Urinary bladder (tissue), 4 donors: ENCODE measurements at places on chromosomes 2 and 18.

- DNase-seq, result peak; percentile 15
Measured at GRCh38 chr2:176392249-176392648, 123.0 kb downstream of the MTX2 start.

GRCh38 chr2:169978402-169979017 lies 151.3 kb downstream of the UBR3 start:
- no peak for DNase-seq

GRCh38 chr2:79159030-79159429 lies 523 bp downstream of the REG3A start:
- DNase-seq, result no peak

GRCh38 chr2:193810533-193810932 lies 1615.8 kb upstream of the TMEFF2 start:
- no peak for DNase-seq

DNA sequence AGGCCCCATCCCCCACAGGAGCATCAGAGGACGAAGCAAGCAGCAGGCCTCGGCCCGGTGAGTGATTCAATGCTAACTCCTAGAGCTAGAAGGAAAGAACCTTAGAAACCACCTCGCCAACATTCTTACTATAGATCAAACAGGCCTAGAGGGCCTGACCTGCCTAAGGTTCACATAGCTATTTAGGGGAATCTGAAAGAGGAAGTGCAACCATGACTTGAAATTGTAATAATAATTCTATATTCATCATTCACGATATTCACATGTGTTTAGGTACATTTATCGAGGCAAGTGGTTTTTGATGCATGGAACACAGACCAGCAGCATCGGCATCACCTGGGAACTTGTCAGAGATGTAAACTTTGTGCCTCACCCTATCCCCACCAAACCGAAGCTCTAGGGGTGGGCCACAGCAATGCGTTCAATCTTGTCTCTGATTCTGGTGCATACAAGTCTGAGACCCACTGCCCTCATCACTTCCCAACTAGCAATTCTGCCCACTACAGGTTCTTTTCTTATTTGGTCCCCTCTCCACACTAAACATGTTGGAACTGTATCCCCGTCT lies 78.0 kb upstream of the DNMT3A start:
- no peak for DNase-seq

- no peak for DNase-seq
Measured at GRCh38 chr2:234372506-234372905, 124.4 kb downstream of the ARL4C start.

DNA sequence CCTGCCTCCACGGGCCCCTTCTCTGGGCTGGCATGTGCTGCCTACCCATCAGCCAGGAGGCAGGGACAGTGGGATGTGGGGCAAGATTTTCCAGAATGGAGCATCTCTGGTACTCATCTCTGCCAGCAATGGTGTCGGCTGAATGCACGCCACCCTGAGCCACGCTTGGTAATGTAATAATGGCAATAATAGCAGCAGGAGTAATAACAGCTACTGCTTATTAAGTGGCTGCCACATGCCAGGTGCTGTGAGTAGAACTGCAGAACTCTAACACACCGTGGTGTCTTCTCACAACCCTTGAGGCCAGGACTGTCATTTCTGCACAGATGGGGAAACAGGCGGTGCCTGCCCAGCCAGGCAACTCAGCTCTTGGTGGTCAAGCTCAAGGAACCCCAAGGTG lies 113.6 kb downstream of the CELF4 start:
- no peak for DNase-seq

GRCh38 chr2:217899231-217900009 lies 103.4 kb downstream of the TNS1 start:
- DNase-seq, result no peak

- DNase-seq, result no peak
Measured at GRCh38 chr2:227296671-227297405, 28.2 kb upstream of the MFF start.

- DNase-seq, result no peak
Measured at GRCh38 chr18:34494359-34494696, 215.8 kb upstream of the DTNA start.

DNA sequence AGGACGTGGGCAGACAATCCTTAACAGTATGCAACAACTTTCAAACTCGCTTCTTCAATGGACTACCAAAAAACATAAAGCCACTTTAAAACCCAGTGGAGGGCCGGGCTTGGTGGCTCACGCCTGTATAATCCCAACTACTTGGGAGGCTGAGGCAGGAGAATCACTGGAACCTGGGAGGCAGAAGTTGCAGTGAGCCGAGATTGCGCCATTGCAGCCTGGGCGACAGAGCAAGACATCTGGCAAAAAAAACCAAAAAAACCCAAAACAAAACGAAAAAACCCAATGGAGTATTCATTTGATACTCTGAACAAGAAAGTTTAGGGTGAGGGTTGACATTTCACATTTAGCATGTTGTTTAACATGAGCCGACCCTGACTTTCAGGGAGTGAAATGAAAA lies 14.0 kb downstream of the RNF125 start:
- no peak for DNase-seq

- no peak for DNase-seq
Measured at GRCh38 chr2:186593523-186593922, 3.7 kb downstream of the ITGAV start.

- no peak for DNase-seq
Measured at GRCh38 chr2:99626158-99626557, 136.3 kb upstream of the REV1 start.

DNA sequence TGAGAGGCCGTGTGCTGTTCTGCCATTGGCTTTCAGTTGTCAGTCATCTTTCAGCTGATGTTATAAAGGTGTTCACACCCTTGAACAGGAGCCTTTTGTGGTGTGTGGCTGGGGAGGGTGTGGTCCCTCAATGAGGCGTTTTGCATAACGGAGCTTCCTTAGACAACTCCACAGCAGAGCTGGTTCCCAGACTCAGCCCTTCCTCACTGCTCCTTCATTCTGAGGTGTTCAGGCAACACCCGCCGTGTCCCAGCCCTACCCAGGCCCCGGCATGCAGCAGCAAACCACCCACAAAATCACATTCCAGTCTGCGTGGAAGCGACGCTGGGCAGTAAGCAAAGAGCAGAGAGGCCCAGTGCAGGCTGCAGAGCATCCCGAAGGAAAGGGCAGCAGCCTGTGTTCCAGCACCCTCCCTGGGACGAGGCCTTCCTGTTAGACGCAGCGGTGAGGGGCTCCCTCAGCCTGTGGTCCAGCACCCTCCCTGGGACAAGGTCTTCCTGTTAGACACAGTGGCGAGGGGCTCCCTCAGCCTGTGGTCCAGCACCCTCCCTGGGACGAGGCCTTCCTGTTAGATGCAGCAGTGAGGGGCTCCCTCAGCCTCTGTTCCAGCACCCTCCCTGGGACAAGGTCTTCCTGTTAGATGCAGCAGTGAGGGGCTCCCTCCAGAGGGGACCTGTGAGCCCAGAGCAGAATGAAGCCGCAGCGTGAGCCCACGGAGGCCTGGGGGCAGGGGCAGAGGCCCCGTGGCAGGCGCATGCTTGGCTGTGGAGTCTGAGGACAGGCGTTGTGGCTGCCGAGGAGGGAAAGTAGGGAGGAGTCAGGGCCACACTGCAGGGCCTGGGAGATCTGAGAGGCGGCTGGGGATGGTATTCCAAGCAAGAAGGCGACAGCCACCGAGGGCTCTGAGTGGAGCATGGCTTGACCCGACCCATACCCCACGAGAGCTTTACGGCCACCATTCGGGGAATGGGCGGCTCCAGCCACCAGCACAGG lies 201.8 kb upstream of the HDAC4 start:
- DNase-seq, result no peak

DNA sequence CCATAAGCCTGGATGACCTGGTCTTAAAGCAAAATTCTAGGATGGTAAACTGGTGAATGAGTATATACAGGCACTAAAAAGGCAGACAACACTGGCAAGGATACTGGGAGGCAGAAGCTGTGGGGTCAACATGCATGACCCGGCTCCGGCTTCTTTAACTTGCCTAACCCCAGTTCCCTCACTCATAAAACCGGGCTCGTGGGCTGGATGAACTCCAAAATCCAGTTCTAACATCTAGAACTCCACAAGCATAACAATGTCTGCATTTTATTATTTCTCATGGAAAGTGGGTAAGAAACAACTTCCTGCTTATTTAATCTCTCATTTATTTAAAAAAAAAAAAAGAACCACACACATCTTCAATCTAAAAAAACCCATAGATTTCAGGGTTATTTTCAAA lies 57.3 kb downstream of the FARSB start:
- no peak for DNase-seq

GRCh38 chr2:232304236-232304635 lies 74.3 kb upstream of the ALPP start:
- DNase-seq, result no peak

DNA sequence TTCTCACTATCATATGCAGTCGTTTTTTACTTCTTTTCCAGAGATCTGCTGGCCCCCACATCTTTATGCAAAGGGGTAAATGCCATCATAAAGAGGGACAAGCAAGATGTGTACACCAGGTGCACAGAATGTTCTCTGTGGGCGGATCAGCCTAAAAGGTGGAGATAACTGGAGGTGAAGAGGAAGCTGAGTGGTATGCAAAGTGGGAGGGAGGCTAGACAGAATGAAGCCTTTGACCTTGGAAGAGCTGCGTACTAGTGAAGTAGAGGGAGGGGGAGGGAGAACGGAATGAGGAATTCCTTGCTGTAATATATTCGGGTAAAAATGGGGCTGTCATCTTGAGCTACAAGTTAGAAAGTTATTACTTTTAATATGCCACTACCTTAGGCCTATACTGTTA lies 287.5 kb upstream of the VRK2 start:
- DNase-seq, result no peak

- DNase-seq, result no peak
Measured at GRCh38 chr2:217742276-217742675, 260.5 kb downstream of the TNS1 start.

- no peak for DNase-seq
Measured at GRCh38 chr2:229539628-229540027, 174.7 kb downstream of the DNER start.

- DNase-seq, result no peak
Measured at GRCh38 chr2:175964195-175964594, 37.9 kb downstream of the LNPK start.

GRCh38 chr2:69993048-69993565 lies 31.7 kb upstream of the ASPRV1 start:
- no peak for DNase-seq

- DNase-seq, result no peak
Measured at GRCh38 chr2:141201016-141201565, 929.7 kb downstream of the LRP1B start.

- no peak for DNase-seq
Measured at GRCh38 chr2:236603361-236604015, 33.9 kb downstream of the ACKR3 start.

- DNase-seq, result no peak
Measured at GRCh38 chr2:516944-517343, 160.3 kb downstream of the TMEM18 start.

DNA sequence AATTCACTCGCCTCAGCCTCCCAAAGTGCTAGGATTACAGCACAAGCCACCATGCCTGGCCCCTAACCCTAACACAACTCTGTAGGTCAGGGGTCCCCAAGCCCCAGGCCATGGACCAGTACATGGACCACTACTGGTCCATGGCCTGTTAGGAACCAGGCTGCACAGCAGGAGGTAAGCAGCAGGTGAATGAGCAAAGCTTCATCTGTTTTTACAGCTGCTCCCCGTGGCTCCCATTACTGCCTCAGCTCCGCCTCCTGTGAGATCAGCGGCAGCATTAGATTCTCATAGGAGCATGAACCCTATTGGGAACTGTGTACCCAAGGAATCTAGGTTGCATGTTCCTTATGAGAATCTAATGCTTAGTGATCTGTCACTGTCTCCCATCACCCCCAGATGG lies 201.7 kb downstream of the NRP2 start:
- no peak for DNase-seq

DNA sequence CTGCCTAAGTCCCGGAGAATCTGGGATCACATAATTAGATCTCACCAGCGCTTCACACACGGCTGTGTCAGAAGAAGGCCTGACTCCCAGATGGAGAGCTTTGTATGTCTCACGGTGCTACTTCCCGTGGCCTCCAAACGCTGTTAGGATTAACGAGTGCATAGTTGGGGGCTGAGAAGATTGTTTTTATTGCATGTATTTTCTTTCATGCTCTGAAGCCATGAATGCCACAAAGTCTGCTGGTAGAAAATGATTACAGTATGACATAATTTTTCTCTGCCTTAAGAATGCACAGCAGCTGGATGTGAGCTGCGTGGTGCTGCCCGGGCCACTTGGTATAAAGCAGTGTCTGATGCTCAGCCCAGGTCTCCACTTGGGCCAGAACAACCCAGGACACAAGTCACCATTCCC lies 166.5 kb downstream of the SEPTIN10 start:
- no peak for DNase-seq

DNA sequence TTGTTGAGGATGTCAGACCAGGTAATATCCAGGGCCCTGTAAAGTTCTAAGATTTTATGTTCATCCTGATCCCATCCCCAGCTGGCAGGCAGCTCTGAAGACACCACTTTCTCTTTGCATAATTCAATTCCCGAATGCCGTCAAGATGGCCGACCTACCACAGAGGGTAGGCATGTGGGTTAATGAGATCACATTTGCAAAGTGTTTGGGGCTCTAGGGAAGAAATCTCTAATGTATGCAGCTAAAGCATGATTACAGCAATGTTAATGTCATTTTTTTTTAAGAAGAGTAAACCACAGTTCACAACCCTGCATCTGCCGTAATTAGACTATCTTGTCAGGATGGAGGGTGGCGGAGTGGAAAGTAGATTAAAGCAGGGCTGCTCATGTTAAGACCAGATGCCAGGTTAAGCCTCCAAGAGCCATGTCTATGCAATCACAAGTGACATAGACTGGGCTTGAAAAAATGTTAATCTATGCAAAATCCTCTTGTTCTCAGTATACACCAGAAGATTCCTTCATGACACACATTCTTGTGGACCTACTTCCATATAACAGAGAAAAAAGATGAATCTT lies 131.4 kb downstream of the ALK start:
- DNase-seq, result no peak

DNA sequence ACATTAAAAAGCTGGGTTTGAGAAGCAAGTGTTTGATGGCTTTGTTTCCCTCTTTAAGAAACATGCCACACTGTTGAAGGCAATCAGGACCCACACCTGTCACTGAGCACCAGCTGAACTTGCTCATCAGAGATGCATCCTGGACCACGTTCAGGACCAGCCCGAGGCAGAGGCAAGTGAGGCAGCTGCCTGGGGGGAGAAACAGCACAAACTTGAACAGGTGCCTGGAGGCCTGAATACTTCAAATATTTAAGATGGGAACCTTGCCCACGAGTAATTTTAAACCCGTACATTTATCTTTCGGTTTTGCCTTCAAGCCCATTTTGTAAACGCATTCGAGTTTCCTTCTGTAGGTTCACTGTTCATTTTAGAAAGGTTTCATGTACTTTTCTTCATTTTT lies 421.3 kb downstream of the NYAP2 start:
- DNase-seq, result no peak
